ENCODE measurements at places on chromosomes 1 and 21.

GRCh38 chr1:179952186-179952585, 2.4 kb upstream of the CEP350 start:
- no peak for DNase-seq

GRCh38 chr1:11144570-11145256, 44.4 kb upstream of the ANGPTL7 start:
- no peak for DNase-seq

DNA sequence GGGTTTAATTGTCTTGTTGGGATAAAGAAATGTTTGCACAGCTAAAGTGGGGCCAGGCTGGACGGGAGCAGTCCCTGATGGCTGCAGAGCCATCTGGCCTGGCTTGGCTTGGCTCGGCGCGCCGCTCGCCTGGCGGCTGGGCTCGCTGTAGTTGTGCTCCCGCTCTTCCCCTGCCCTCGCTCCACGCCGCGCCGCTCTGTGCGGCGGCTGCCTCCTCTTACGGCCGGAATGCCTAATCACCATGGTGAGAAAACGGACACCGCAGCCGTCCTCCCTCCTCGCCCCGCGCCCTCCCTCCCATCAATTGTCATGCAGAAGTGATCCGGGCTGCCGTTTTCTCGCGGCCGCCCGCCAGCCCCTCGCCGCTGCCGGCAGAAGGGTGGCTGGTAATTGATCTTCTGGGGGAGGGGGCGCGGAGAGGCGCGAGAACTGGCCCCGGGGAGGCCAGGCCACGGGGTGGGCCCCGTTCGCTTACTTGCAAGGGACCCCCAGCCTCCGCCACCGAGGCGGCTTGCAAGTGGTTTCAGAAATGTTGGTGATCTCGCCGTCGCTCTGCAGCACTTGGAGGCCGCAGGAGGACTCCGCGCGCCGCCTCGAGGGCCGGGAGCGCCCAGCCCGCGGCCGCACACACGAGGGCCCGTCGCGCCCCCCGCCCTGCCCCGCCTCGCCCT, 12.4 kb downstream of the RNF220 start:
- DNase-seq: no peak

- DNase-seq: peak; percentile 68
Measured at GRCh38 chr1:180188091-180188506, 33.4 kb downstream of the QSOX1 start.

All from HT1080 (cell line).